Osteoblast (primary cell): ENCODE measurements at places on chromosomes 7 and 10. TPM values are rescaled to one million over a fixed set of nuclear protein-coding genes. Genes with fewer than 3 reads are reported as not detected.

Gene NODAL
- total RNA-seq = not detected in 2 replicates

Gene GIMAP1
- total RNA-seq = not detected in 2 replicates

Gene WEE2
- total RNA-seq = not detected in 2 replicates

Gene MTURN
- total RNA-seq = 31.1 and 32.1 TPM in 2 replicates

DNA sequence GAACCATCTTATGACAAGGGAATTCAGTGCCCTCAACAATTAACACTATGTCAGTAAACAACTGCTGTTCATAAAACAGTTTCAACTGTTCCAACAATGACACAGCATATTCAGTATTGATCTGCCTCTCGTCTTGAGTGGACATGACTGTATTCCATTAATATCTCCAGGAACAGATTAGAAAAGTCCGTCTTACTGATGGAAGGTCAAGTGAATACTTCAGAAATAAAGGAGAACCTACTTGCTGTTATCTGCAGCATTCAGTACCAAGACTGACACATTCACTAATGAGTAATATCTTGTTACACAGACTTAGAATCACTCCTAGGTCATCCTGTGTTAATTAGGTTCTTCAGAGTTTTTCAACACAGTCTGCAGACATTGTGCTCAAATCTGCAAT is 12.1 kb downstream of the KBTBD2 start:
- no peak overlapping the region for H3K4me3 ChIP-seq
- H3K4me1 ChIP-seq = peaks cover 23% of the 10 kb centered on the region
- DNase-seq = peak; percentile 25
- no peak overlapping the region for H3K27ac ChIP-seq
- peaks cover 8% of the 10 kb centered on the region for H3K36me3 ChIP-seq

GRCh38 chr7:15178065-15178464 is 275.5 kb upstream of the DGKB start:
- H3K4me1 ChIP-seq = no peaks in the 10 kb centered on the region
- no peak overlapping the region for H3K27ac ChIP-seq
- no peaks in the 10 kb centered on the region for H3K36me3 ChIP-seq
- no peak overlapping the region for H3K4me3 ChIP-seq
- DNase-seq = peak; percentile 11

DNA sequence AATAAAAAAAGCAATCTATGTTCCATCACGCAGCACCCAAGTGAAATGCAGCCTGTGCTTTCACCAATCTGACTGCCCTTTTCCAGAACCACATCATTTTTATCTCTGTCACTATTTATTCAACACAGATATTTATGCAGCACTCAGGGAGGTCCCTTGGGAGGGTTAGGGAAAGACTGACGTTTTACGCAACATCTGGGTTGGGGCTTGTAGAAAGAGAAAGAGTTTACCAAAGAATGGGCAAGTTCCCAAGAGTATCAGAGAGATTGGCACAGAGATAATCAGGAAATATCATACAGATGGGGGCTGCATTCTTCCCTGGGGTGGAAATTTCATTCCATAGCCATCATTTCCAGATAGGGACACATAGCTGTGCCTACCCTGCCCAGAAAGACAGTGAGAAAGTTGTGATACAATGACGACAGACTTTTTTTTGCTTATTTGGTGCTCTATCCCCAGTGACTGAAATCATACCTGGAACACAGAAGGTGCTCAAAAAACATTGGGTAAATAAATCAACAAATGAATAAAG is 474.2 kb downstream of the CALN1 start:
- no peaks in the 10 kb centered on the region for H3K36me3 ChIP-seq
- no peak overlapping the region for H3K27ac ChIP-seq
- peak; percentile 50 for DNase-seq
- H3K4me1 ChIP-seq = no peaks in the 10 kb centered on the region

DNA sequence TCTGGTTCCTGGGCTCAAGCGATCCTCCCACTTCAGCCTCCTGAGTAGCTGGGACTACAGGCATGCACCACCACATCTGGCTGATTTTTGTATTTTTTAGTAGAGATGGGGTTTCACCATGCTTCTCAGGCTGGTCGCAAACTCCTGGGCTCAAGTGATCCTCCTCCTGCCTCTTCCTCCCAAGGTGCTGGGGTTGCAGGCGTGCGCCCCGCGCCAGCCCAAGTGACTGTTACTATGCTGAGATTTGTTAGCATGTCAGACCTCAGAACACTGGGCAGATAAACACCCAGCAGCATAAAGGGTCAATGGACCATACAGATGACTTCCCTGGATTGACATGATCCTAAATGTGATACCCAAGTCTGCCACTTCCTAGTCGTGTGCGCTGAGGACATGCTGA is 59.9 kb upstream of the NMT2 start:
- no peak overlapping the region for H3K4me3 ChIP-seq
- no peaks in the 10 kb centered on the region for H3K36me3 ChIP-seq
- no peak for DNase-seq
- H3K27ac ChIP-seq = no peak overlapping the region
- peaks cover 10% of the 10 kb centered on the region for H3K4me1 ChIP-seq

DNA sequence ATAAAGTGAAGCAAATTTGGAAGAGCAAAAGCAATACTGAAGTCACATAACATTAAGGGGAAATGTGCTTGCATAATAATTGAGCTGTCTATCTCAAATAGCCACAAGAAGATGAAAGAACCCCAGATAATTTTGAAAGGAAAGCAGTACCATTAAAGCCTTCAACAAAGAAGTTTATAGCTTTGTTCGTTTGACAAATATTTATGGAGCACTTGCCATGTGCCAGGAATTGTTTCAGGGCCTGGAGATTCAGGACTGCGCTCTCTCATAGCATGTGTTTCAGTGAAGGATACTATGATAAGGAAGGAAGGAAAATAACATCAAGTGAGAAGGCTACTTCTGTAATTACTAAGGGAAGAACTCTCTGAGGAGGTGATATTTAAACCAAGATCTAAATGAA is 212.3 kb upstream of the CSTF2T start:
- no peaks in the 10 kb centered on the region for H3K27me3 ChIP-seq
- H3K36me3 ChIP-seq = no peaks in the 10 kb centered on the region
- DNase-seq = no peak
- no peak overlapping the region for H3K4me3 ChIP-seq
- H3K4me1 ChIP-seq = no peaks in the 10 kb centered on the region
- H3K27ac ChIP-seq = no peak overlapping the region

GRCh38 chr10:96089670-96090462 is 40.2 kb upstream of the ZNF518A start:
- peak; percentile 92 for DNase-seq
- peak overlapping the region; percentile 97 for H3K4me3 ChIP-seq
- H3K27me3 ChIP-seq = peaks cover 32% of the 10 kb centered on the region
- no peaks in the 10 kb centered on the region for H3K4me1 ChIP-seq

DNA sequence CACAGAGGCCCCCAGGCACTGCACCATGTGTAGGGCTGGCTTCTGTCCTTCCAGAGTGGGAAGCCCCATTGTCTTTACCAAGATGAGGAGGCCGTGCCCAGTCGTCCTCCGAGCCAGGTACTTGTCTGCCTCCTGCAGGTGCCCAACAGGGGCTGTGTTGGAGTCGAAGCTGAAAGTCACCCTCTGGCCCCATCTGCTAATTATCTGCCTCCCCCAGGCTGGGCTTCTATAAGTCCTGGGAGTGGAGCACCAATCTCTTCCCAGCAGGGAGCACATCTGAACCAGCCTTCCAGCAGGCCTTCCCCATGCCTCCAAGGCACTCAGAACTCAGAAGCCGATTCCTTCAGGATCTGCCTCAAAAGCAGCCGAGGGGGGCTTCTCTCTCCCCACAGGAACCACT is 11.6 kb upstream of the CHST15 start:
- H3K27me3 ChIP-seq = peaks cover 7% of the 10 kb centered on the region
- no peaks in the 10 kb centered on the region for H3K36me3 ChIP-seq
- DNase-seq = peak; percentile 74
- no peak overlapping the region for H3K4me3 ChIP-seq
- H3K27ac ChIP-seq = no peak overlapping the region

DNA sequence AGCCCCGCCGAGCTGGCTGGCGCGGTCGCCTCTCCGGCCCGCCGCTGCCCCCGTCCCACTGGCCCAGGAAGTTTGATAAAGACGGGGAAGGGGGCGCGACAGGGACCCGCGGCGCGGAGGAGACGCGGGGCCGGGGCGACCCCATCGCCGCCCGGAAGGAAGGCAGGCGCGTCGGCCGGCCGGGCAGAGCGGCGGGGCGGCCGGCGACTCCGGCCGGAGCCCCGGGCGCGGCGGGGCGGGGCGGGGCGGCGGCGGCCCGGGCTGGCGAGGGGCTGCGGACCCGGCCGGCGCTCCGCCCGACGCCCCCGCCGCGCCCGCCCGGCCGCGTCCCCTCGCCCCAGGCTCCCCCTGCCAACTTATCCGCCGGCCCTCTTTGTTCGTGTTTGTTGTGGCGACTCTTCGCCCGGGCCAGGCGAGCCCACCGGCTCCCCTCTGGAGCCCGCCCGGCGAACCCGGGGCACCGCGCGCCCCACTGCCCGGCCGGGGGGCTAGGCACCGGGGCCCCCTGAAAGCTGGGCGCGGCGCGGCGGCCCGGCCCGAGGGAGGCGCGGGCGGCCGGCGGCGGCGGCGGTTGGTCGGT is 571 bp downstream of the KDM7A start:
- peak overlapping the region; percentile 79 for H3K27ac ChIP-seq
- peak overlapping the region; percentile 80 for H3K4me3 ChIP-seq
- H3K4me1 ChIP-seq = peaks cover 15% of the 10 kb centered on the region
